ENCODE measurements at places on chromosomes 4 and X.

DNA sequence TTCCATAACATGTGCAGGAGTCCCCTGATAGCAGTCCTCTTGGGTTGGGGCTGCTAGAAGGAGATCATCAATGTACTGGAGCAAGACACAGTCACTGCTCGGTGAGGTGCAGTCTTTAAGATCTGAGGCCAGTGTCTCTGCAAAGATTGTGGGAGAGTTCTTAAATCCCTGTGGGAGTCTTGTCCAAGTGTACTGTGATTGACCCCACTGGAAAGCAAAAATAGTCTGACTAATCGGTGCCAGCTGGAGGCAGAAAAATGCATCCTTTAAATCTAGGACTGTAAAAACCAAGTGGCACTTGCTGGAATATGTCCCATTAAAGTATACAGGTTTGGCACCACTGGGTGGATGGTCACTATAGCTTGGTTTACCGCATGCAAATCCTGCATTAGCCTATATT lies 31.1 kb downstream of the SULT1E1 start:
- DNase-seq: no peak

GRCh38 chr4:6614701-6615230 lies 25.7 kb upstream of the MRFAP1 start:
- DNase-seq: no peak

DNA sequence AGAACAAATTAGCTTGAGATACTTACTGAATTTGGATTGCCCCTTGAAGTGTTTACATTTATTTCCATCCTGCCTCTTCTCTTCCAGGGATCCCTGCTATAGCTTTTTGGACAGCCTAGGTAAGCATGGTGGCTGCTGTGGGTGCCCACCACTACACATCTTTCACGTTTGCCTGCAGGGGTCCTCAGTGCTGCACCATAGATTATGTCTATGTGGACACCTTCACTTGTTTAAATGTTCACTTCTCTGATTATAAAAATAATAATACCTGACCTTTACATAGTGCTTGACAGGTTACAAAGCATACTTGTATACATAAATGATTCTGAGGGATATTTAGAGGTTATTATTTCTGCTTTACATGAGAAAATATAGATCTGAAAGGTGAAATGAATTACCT lies 67.9 kb upstream of the SLC4A4 start:
- no peak for DNase-seq

GRCh38 chr4:177802162-177802561 lies 359.9 kb upstream of the AGA start:
- DNase-seq: no peak

- DNase-seq: no peak
Observed at GRCh38 chr4:71938776-71939175, 93.0 kb upstream of the NPFFR2 start.

DNA sequence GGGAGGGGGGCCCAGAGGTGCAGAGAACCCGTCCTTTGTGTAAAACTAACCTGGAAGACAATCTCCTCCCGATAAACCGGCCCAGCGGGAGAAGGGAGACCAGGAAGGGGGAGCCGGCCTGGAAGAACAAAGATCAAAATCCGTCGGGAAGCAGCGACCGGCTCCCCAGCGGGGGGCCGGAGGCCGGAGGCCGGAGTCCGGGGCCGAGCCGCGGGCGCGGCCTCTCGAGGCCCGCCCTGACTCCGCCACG lies 552 bp downstream of the ZDHHC9 start:
- no peak for DNase-seq

DNA sequence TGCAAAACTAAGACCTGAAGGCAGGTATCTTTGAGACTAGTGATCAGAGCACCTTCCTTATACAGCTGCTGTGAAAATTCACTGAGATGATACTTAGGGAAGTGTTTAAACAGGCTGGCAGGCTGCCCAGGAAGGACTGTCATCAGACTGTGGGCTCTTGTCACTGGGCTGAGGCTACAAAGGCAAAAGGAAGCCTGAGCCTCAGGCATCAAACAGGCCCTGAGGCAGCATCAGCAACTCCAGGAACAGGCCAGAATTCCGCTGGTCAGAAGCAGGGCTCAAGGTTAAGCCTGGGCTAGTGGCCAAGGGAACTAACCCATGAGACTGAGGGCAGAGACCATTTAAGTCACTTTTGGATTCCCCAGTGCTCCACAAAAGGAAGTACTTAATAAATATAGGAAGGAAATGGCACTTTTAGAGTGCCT lies 12.8 kb downstream of the PJA1 start:
- DNase-seq: no peak

GRCh38 chrX:18534949-18535348 lies 109.5 kb downstream of the CDKL5 start:
- DNase-seq: no peak

DNA sequence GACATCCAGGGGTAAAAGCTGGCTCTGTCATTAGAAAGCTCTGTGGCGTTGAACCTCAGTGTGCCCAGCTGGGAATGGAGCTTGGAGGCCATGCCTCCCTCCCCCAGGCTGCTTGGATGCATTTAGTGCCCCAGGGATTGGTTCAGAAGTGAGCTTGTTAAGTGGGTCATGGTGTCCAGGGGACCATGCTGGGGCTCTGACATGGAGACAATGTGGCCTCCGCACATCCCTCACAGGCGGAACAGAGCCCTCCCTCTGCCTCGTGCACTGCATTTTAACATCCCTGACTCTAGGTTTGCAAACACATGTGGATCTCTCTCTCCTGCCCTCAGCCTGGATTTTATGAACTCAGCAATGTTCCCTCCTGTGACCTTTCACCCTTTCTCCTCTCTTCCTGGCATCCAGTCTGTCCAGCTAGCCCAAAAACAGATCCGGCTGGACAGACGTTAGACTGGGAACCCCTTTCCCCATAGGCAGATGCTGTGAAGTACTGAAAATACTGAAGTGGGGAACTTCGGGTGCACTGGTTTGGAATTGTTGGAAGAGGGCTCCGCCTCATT lies 81.5 kb downstream of the SORCS2 start:
- DNase-seq: no peak

DNA sequence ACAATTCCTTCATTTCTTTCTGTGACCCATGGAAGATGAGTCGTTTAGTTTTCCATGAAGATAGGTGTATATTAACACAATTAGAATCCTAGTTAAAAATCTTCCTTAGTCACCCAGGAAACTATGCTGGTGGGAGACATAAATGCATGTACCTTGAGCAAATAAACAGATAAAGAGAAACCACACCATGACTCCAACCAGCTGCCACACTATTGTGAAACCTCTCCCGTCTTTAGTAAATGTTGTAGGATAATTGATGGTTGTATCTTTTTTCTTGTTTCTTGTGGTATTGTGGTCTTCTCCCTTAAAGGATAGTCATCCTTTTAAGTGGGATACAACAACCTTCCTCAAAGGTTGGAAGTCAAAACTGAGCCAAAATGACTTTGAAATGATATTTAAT lies 103.8 kb upstream of the LEF1 start:
- no peak for DNase-seq
